ENCODE measurements at places on chromosomes 16 and 17. TPM values are rescaled to one million over a fixed set of nuclear protein-coding genes. Genes with fewer than 3 reads are reported as not detected.

Gene KREMEN2
- polyA plus RNA-seq = 2.5 TPM

Gene SMARCE1
- polyA plus RNA-seq = 192 TPM

GRCh38 chr17:29379084-29379991 is 10.8 kb upstream of the TAOK1 start:
- no peak overlapping the region for H3K4me3 ChIP-seq
- H3K27me3 ChIP-seq = no peaks in the 10 kb centered on the region
- H3K4me1 ChIP-seq = peaks cover 3% of the 10 kb centered on the region
- no peak overlapping the region for H3K27ac ChIP-seq

DNA sequence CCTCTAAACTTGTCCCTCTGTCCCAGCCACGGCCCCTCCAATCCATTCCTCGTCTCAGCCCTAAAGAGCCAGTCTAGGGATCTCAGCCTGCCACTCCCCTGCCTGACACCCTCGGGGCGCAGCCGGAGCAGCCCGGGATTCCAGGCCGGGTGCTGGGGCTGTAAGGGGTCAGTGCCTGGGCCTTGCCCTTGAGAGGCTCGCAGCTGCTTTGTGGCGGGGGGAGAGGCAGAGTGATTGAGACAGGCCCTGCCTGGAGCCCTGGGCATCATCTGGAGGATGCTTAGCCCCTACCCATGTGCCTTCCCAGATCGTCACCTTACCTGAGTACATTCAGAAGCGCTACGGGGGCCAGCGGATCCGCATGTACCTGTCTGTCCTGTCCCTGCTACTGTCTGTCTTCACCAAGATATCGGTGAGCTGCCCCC is 8.3 kb downstream of the SLC5A10 start:
- no peak overlapping the region for H3K4me3 ChIP-seq
- no peak for DNase-seq
- H3K27me3 ChIP-seq = no peaks in the 10 kb centered on the region
- H3K27ac ChIP-seq = no peak overlapping the region
- H3K36me3 ChIP-seq = no peaks in the 10 kb centered on the region

Measured in cardiac muscle cell (in vitro differentiated cells and primary cell).